ENCODE measurements at places on chromosomes 3 and 15.

DNA sequence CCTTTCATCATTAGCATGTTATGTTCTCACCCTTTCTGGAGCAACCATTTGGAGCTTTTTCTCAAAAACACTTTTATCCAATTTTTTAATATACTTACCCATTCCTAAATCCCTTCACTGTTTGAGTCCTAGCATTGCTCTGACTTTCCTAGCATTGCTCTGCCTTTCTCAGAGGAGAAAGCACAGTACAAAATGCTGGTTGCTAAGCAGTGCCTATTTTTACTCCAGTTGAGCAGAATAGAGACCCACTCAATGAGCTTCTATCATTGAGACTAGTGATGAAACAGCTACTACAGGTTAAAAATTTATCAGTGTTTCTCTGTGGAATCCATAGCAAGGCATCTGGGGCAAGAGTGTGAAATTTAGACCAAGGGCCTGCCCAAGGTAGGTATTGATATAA, 21.8 kb upstream of the IL1RAP start:
- DNase-seq: no peak

DNA sequence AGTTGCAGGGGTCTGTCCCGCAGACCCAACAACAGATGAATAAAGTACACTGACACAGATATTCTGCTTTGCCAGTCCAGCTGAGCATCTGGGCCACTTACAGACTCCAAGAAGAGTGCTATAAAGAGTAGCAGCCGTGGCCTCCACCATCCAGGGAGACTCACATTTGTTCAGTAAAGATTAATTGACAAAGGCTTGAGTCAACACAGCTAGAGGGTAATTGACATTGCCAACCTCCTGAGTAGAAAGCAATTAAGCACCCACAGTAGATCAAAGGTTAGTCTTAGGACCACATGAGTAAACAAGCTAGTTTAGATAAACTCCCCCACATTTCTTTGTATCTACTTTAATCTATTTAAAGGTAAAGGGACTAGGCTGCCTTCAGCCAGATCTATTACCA, 16.3 kb upstream of the CRTC3 start:
- no peak for DNase-seq

DNA sequence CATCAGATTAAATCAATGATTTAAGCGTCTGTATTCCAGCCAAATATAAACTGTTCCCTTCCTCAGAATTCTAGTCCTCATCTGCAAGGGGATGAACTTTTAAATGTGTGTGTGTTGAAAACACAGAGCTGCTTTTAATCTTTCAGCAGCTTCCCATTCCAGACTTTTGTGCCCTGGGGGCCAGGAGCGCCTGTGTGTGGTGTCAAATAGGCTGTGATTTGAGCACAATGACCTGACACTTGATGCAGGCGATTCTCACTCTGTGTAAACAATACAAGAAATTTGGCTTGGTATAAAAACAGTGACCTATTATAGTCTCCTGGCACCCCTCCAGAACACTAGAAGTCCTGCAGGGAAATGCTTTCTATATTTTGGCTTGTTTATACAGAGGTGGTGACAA, 274.6 kb upstream of the ROPN1 start:
- no peak for DNase-seq

DNA sequence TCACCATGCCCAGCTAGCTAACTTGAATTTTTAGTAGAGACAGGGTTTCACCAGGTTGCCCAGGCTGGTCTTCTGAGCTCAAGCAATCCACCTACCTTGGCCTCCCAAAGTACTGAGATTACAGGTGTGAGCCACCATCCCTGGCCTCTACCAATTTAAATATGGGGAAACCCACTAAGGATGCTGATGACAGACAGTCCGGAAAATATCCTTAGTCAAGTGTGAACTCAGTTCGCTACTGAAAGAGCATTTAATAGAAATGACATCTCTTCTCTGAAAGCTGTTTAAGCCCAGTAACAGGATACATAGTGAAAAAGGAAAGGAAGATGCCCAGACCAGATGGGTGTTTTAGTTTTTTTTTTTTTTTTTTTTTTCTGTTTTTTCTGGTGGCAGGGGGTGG, 7.7 kb upstream of the GRAMD2A start:
- DNase-seq: no peak

DNA sequence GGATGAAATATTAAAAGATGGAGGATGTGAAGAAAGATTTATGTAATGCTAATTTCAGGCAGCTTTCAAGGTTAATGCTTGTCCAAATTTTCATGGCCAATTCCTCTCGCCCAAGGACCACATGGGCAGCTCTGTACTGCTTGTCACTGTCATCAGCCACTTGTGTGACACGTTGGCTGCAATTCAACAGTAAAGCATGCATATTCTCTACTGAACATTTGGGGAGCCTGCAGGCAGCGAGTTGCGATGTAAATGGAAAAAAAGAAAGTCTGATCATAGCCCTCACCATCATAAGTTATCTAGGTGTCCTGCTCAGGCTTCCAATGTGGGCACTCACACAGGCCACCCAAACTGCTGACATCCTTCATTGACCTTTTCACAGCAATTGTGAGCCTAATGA, 1026.8 kb upstream of the NR2F2 start:
- DNase-seq: no peak

GRCh38 chr3:56467108-56467507, 1.2 kb downstream of the ERC2 start:
- no peak for DNase-seq

DNA sequence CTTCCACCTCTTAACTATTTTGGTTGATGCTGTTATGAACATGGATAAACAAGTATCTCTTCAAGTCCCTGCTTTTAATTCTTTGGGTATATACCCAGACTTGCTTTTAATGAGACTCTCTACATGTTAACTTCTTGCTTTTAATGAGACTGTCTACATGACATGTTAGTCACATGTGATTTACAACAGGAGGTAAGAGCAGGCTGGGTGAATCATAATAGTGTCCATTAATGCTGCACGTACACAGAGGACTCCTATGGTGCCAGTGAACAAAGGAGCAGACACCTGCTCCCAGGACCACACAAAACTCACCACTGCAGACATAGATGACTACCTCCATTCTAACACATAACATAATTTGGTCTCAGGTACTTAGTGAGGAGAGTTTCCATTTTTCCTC, 273.4 kb upstream of the NSMCE3 start:
- DNase-seq: no peak

DNA sequence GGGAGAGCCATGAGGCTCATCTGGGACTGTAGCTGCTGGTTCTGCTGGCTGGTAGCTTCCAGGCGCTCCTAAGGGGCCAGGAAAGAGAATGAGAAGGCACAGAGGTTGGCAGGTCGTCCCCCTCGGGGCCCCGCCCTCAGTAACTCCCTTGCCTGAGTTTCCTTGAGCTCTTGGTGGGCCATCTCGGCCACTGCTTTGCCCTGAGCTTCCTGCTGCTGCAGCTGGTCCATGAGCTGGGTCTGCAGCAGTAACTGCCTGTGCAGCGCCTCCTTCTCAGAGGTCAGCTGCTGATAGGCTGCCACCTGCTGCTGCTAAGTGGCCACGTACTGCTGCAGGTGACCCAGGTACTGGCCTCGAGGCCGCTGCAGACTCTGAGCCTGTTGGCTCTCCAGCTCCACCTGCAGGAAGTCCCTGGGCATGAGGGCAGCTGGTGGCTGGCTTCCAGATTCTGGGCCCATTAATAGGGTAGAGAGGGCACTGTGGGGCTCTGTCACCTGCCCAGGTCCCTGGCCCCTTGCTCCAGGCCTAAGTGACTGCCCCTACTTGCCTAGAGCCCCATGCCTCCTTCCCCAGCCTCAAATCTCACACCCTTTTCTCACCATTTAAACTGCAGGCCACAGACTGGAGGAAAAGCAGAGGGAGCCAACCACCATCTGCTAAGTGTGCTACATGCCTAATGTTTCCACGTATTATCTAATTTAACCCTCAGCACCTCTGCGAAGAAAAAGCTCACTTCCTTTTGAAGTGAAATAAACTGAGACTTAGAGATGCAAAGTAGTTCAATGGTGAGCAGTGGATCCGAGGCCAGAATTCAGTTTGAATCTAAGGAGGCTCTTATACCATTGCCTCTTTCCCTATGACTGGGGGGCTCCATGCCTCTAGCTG, 10.8 kb upstream of the VPS33B start:
- no peak for DNase-seq

- DNase-seq: no peak
Measured at GRCh38 chr3:151199554-151200438, 3.2 kb downstream of the GPR171 start.

DNA sequence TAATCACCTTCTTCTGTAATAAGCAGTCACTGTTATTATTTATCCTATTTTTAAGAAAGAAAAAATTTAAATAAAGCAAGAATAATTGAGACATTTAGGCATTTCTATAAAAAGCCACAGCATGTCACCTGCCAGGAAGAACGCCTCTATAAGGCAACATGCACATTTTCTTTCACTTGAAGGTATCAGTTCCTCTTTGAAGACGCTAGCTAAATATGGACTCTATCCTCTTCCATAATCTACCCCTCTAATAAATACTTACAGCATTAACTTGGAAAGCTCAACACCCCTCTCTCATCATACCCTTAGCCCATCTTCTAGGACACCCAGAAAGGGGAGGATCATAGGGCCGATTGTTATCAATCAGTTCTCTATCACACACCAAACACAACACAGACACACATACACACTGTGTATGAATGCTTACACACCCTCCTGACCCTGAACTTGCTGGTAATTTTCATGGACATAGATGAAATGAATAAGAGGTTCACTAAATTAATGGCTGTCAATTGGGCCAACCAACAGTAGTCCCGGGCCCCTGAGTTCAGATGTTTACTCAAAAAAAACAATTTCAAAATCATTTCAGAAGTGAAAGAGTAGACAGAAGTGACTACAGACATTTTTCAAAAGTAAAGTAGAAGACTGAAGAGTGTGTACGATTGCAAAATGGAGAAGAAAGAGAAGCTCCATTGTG, 102.5 kb downstream of the ZMAT3 start:
- DNase-seq: no peak

DNA sequence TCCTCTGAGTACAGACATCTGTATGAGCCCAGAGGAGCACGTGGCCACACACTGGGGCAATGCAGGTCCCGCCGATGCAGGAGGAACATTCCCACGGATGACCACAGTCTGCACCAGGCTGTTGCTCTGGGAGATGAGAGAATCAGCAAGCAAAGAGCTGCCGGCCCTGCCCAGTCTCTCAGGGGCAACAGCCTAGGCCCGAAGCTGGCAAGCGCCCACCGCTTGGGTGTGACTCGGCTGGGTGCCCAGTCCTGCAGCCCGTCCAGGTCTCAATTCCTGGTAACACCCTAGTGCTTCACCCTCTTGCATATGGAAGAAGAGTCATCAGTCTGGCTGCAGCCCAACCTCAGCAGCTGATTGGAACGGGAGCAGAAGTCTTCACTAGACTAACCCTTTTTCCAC, 153.7 kb upstream of the HES1 start:
- DNase-seq: no peak

Data from activated T-helper 1 cell treated with anti-CD3 and anti-CD28 coated beads, Interleukin-2, amount 50 U/mL, for 16 hours (primary cell).